Pancreas (tissue), 10 donors: ENCODE measurements at places on chromosomes 12 and 14. TPM values are rescaled to one million over a fixed set of nuclear protein-coding genes. Genes with fewer than 3 reads are reported as not detected.
A peak's percentile ranks its signal among the peaks of the same experiment; 100 is the strongest.

DNA sequence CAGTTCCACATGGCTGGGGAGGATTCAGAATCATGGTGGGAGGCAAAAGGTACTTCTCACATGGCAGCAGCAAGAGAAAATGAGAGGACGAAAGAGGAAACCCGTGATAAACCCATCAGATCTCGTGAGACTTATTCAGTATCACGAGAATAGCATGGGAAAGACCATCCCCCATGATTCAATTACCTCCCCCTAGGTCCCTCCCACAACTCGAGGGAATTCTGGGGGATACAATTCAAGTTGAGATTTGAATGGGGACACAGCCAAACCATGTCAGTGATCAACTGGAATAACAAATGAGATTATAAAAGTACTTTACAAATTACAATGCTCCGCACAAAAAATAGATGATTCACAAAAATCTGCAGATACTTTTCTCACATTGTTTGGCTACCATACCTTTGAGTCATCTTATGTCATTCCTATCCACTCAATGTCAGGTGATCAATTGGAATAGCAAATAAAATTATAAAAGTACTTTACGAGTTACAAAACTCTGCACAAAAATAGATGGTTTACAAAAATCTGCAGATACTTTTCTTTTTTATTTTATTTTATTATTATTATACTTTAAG is 338.9 kb downstream of the C12orf50 start:
- no peaks in the 10 kb centered on the region for H3K36me3 ChIP-seq
- H3K4me1 ChIP-seq, result peaks cover 4% of the 10 kb centered on the region

GRCh38 chr12:92571169-92571568 is 131.6 kb upstream of the PLEKHG7 start:
- no peaks in the 10 kb centered on the region for H3K36me3 ChIP-seq
- H3K4me3 ChIP-seq, result no peak overlapping the region
- peak overlapping the region; percentile 28 for H3K27ac ChIP-seq
- H3K27me3 ChIP-seq, result no peaks in the 10 kb centered on the region
- no peaks in the 10 kb centered on the region for H3K4me1 ChIP-seq
- no peak for DNase-seq

AKAP5 gene
- 0.04 TPM for polyA plus RNA-seq

DNA sequence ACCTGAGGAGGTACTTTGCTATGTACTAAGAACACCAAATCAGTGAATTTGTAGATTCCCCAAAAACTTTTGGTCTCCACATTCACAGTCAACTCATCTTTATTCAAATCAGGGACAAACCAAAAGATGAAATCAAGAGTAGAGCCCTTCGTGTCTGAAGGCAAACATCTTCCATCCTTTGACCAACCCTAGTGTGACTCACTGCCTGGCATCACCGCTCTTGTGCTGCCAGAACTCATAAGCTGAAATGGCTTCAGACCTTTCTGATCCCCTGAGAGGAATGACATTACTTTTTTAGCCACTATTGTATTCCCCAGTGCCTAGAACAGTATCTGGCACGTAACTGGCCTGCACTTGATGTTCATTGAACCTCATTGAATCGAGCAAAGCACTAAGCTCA is 50.1 kb downstream of the GOLGA5 start:
- H3K27ac ChIP-seq, result no peak overlapping the region
- no peak for DNase-seq
- no peaks in the 10 kb centered on the region for H3K27me3 ChIP-seq
- no peak overlapping the region for H3K4me3 ChIP-seq

DNA sequence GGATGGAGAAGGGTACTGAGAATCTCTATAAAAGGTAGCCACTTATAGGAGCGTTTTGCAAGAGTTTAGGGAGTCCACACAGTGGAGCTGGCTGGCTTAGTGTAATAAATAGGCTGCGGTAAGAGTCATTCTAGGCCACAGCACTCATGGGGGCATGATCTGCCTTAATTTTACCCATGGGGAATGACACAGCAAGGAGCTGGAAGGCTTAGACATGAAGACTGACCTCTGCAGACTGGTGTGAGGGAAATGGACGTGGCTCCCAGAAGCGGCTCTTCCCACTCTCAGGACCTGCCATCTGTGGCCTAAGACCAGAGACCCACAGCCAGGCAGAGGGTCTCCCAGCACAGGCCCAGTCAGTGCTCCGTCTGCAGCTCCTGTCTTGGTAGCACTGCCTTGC is 173.3 kb downstream of the PPM1H start:
- peaks cover 9% of the 10 kb centered on the region for H3K4me1 ChIP-seq
- no peaks in the 10 kb centered on the region for H3K27me3 ChIP-seq
- no peak overlapping the region for H3K27ac ChIP-seq
